ENCODE measurements at places on chromosomes 11 and 22. TPM values are rescaled to one million over a fixed set of nuclear protein-coding genes. Genes with fewer than 3 reads are reported as not detected.

Gene ADAMTS15
- 5.7 TPM for polyA plus RNA-seq

Gene OR5W2
- not detected for polyA plus RNA-seq

Gene SLC22A25
- polyA plus RNA-seq = not detected

Gene XBP1
- 52.5 TPM for polyA plus RNA-seq

Gene CCND1
- 16.4 TPM for polyA plus RNA-seq

Gene TEX12
- 21.8 TPM for polyA plus RNA-seq

Gene GLYATL2
- polyA plus RNA-seq = not detected
